Hematopoietic multipotent progenitor cell treated with erythropoietin and hydrocortisone succinate and interleukin-3 and kit ligand, for 4 days (in vitro differentiated cells): ENCODE measurements at places on chromosomes 12 and 14.

DNA sequence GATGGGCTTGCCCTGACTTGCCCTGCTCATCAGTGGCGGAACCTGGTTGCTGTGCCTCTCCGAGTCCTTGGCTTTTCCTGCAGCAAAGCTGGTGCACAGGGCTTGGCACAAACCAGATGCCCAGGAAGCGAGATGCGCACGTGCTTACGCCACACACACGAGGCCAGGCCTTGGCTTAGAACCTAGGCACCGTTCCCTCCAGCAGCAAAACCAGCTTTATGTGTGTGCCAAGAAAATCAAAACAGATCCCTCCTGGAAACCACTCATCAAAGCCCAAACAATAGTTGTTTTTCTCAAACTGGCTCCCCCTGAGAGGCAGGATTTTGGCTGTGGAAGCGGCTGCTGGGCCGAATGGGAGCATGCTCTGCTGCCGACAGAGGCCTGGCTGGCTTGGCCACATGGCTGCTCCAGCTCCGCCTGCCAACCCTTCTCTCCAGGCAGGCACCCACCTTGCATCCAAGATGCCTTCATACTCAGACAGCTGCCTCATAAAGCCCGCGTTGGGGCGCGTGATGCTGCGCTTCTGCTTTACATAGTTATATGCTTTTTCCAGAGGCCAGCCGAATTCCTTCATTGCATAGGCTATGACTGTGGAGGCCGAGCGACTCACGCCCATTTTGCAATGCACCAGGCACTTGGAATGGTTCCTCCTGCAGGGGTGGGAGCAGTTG lies 58.7 kb downstream of the SSH1 start:
- no peak for DNase-seq

DNA sequence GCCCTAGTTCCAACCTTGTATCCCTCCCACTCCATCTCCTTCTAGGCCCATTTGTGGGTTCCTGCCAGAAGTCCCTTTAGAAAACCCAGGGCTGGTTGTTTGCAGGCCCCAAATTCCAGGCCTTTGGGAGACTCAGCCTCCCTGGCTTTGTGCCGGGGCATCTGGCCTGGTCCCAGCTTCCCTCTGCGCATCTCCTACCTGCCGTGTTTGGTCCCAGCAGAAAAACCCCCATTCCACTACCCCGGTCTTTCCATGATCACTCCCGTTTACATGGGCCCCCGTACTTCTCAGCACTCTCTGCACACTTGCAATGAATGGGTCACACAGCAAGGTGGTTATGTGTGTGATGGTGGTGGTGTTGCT lies 15.3 kb downstream of the KMT5A start:
- DNase-seq = no peak

GRCh38 chr14:71688576-71688975 lies 243.7 kb upstream of the RGS6 start:
- no peak for DNase-seq

DNA sequence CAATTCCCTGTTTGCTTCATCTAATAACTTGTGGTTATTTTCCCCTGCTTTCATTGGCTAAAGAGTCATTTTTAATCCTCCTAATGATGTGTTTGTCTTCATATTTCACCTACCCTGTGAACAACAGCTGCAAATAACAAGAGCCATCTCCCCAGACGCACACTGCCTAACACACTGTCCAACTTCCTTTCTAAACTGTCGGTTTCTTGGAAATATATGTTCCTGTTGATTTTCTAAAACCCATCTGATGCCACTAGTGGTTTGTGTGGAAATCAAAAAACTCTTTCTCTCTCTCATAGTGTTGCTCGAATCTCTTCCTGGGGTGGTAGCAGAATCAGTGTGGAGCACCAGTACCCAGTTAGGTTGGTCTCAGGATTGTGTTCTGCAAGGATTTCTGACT lies 226.9 kb downstream of the EPS8 start:
- peak; percentile 64 for DNase-seq

DNA sequence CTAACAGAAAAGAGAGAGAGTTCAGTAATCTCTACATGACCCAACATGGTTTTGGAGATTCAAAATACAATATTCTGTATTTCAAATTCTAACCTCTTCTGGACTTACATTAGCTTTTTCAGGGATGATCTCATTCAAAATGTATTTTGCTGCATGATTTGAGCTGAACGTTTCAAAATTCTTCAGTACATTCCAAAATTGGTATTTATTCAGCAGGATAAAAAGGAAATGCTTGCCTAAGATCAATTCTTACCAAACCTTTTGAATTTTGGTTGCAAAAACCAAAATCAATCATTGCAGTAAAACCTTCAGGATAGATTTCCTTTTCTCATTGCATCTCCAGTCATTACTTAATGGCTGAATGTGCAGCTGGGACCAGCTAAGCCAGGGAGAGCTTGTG lies 1761.3 kb upstream of the SEL1L start:
- DNase-seq = no peak

DNA sequence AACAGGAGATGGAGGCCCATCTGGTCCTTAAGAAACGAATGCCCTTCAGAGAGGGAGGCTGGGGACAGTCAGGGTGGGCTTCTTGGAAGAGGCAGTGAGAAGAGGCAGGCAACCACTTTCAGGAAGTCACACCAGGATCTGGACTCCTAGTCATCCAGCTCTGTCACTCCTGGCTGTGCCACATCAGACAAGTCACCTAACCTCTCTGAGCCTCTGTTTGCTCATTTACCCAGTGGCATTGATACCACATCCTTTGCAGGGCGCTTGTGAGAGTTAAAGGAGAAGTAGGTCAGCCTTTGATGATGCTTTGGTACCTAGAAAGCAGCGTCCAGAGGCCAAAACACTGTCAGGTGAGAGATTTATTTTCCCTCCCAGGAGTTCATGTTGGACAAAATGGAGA lies 11.1 kb downstream of the CCDC197 start:
- DNase-seq = no peak

GRCh38 chr14:95236221-95236620 lies 78.9 kb upstream of the DICER1 start:
- no peak for DNase-seq

DNA sequence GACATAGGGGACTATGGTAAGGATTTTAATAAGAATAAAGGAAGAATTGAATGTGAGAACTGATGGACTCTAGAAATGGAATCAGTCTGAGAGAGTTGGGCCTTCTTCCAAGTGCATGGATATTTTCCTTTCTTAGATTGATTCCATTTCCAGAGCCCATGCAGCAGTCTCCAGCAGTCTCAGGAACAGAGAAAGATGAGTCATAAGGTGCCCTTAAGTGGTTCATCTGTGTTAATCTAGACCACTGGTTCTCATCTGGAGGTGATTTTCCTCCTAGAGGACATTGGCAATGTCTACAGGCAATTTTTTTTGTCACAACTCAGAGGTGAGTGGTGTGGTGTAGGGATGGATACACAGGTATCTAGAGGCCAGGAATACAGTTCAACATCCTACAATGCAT lies 25.9 kb downstream of the TRIM9 start:
- DNase-seq = no peak

GRCh38 chr12:49985981-49986380 lies 13.2 kb downstream of the AQP6 start:
- DNase-seq = no peak

GRCh38 chr14:51209457-51209856 lies 30.6 kb upstream of the TMX1 start:
- DNase-seq = no peak

DNA sequence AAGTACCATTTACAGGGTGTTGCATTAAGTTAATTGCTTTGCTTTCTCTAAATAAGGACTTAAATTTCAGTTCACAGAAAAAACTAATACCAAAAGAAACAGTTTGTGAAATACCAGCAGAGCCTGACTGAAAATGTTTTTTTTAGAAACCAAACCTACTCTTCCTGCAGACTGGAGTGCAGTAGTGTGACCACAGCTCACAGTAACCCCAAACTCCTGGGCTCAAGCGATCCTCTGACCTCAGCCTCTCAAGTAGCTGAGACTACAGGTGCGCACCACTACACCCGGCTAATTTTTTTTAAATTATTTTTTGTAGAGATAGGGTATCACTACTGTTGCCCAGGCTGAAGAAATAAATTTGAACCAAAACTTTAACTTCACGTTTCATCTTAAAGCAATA lies 103.5 kb upstream of the PLEKHA5 start:
- no peak for DNase-seq

DNA sequence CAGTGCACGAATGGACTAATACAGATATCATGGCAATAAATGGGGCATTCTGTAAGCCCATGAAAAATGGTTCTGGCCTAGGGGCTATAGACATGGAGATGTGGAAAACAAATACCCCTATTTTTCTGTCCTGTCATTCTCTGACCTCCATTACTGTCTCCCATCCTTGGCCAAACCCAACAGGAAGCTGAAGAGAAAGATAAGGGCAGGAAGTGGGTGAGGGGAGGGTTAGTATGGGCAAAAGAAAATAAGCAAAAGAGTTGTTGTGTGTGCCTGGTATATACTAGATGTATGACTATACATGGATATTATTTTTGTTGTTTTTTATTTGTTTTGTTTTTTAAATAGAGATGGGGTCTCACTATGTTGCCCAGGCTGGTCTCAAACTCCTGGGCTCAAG lies 339.3 kb downstream of the PCNX1 start:
- peak; percentile 83 for DNase-seq

- no peak for DNase-seq
These were observed 254.3 kb downstream of the RGS6 start for GRCh38 chr14:72186523-72186922.

DNA sequence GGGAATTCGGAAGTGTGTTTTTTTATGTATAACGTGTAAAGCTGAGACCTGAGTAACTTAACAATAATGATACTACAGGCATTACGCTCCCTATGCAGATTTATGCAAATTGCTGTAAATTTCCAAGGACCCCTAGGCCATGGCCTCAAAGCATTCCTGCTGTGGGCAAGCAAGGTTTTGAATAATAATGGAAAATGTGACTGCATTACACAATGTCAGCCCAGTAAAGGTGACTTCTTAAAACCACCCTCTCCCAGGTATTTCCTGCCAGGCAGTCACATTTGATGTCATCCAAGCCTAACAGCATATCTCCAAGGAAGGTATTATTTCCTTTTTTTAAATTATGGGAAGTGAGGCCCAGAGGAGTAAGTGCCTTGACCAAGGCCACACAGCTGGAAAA lies 621.0 kb downstream of the BCL11B start:
- DNase-seq = no peak

DNA sequence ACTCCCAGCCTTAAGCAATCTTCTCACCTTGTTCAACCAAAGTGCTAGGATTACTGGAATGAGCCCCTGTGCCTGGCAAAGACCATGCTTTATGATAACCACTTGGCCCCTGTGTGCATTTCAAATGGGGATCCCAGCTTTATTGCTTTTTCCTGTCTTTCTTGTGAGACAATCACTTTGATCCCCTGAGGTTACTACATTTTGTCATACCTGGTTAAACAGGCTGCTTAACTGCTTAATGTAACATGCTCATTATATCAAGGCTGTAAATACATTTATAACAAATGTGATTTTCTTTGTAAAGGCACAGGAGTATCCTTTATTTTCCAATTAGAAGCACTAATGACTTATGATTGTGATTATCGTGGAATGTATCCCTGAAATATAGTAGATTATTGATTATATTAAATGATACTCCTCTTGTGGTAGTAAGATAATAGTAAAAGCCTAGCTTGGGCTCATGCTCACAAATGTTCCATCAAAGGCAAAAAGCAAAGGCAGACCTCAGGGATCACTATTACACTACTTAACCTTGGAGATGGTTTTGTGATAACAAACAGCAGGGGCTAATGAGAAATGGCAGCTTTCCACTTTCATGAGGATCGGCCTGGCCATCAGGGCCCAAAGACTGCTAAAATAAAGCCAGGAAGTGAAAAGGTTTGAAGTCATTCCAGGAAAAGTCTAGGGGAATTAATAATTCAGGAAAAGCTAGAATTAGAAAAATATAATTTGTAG lies 290.8 kb upstream of the MDGA2 start:
- DNase-seq = no peak

- DNase-seq = no peak
These were observed 966.2 kb downstream of the NRXN3 start for GRCh38 chr14:79136071-79137044.

GRCh38 chr12:7023114-7023513 lies 4.8 kb upstream of the LPCAT3 start:
- DNase-seq = peak; percentile 47

- no peak for DNase-seq
These were observed 64.9 kb upstream of the DICER1 start for GRCh38 chr14:95222151-95222631.
